ENCODE measurements at places on chromosomes 13 and 19.

- DNase-seq: no peak
These were observed 9.8 kb upstream of the CPB2 start for GRCh38 chr13:46114613-46115012.

- DNase-seq: no peak
These were observed 3.2 kb upstream of the IFNL4 start for GRCh38 chr19:39251846-39252245.

DNA sequence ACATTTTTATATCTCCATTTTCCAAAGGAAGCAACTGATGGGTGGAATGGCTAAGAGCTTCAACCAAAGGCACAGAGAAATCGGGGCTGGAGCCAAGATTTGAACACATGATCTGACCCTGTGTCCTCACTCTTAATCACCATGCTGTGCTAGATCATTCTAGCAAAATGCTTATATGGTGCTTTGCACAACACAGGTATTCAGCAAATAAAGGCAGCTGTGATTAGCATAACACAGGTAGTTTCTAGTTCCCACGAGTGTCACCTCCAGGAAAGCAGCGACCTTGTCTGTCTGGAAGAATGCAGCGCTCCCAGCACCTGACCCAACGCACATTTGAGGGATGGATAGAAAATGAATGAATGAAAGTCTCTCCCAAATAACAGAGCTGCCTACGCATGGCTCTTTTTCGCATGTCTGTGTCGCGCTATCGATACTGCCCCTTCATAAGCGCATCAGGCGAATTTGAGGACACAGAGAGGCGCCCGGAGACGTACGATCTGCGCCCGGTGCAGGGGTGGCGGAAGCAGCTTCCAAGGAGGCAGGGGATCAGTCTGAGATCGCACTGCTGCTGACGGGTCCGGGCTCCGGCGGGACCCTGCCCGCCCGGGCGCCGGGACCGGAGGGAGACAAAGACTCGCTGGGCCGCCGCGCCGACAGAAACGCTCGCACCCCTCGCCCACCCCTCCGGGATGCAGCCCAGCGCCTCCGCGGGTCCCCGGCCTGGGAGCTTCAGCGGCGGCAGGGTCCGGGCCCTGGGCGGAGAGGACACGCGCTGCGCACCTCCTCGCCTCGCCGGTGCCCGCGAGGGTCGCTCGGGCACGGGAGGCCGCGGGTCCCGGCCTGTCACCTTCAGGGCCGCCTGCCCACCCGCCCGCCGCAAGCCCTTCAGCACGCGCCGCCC is 609 bp downstream of the EPS15L1 start:
- DNase-seq: no peak

DNA sequence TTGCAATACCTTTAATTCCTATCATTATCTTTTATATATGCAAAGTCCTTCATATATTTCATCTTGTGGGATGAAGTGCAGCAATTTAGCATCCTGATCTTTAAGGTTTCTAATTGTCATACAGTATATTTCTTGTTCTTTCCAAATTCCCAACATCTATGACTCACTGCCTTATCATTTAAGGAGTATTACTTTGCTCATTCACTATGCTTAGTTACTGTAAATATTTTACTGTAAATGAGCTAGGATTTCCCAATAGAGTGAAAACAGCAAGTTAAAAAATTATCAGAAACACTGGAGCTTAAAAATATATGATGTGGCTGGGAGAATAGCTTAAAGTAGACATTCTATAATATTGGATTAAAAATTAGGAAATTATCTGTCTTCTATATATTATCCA is 69.9 kb downstream of the SLITRK6 start:
- DNase-seq: peak; percentile 17

DNA sequence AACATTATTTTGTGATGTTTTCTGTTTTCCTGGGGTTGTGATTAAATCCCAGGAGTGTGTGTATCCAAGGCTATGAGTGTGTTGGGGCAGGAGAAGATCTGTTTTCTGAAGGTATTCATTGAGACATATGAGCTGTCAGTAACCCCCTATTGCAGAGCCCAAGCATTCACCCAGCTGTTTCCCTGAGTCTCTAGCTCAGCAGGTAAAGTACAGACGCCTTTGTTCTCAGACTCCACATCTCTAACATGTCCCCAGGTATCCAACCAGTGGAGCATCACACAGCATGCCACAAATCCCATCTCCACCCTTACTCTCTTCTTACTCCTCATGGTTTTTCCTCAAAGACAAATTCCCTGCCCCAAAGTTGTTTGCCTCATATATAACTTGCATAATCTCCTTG is 213.6 kb downstream of the PCDH20 start:
- no peak for DNase-seq

DNA sequence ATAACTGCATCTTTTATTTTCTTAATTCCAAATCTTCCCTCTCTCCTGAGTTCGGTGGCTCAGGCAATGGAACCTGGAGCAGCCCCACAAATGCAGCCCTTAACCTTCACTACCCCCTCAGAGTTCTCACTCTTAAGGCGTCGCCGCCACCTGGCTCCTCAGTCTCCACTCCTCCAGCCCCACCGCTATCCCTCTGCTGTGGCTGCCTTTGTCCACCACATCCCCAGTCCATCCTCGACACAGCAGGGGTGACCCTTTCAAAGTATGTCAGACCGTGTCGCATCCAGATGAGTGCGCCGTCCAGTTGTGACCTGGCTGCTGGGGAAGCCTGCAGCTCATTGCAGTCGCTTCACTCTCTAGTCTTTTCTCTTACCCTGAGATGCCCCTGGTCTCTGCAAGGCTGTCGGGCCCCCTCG is 1.0 kb downstream of the SPPL2B start:
- DNase-seq: no peak

GRCh38 chr13:38577048-38577447 is 109.8 kb upstream of the FREM2 start:
- DNase-seq: peak; percentile 7

DNA sequence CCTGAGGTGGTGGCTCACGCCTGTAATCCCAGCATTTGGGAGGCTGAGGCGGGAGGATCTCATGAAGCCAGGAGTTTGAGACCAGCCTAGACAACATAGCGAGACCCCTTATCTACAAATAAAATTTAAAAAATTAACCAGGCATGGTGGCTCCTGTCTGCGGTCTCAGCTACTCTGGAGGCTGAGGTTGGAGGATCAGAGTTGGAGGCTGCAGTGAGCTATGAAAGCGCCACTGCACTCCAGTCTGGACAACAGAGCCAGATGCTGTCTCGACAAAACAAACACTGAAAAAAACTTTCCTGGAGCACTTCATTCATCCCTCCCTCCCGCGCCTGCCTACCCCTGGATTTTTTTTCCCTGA is 665 bp upstream of the ATG4D start:
- DNase-seq: no peak

GRCh38 chr13:74931698-74932433 is 550.1 kb downstream of the TBC1D4 start:
- DNase-seq: peak; percentile 10

DNA sequence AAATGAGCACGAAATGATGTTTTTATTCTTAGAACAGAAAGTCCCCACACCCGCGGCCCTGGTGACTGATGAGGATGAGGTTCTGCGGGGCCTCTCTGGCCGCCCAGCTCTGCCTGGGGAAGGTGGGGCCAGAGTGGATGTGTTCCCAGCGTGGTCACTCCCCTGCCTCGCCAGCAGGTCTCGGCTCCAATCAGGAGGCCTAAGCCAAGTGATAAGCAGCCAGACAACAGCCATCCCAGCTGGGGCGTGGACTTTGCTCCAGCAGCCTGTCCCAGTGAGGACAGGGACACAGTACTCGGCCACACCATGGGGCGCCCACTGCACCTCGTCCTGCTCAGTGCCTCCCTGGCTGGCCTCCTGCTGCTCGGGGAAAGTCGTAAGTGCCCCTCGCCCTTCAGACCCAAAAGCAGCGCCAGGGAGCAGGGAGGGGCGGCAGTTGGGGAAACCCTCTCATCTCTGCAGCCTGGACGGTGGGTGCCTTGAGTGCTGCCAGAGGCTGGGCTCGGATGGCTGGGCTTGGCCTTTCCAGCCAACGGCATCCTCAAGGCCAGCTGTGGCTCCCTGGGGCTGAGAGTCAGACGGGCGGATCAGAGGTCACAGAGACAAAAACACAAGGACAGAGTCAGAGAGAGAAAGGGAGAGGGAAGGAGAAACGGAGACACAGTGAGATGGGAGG is at the start of gene F10:
F10 (plus strand) TSS at position 250 of the 676 bp plus-strand sequence; CDS start at position 307, 57 bp downstream.
- DNase-seq: peak; percentile 48

GRCh38 chr19:46076951-46077814 is 36.4 kb upstream of the IGFL4 start:
- DNase-seq: peak; percentile 84

GRCh38 chr13:62085337-62086229 is 669.9 kb upstream of the PCDH20 start:
- DNase-seq: no peak

- DNase-seq: no peak
These were observed 10.7 kb downstream of the SHISA7 start for GRCh38 chr19:55432241-55432959.

- no peak for DNase-seq
These were observed 2.7 kb downstream of the PRKACA start for GRCh38 chr19:14114854-14115253.

GRCh38 chr13:52353193-52353592 is 52.8 kb downstream of the THSD1 start:
- peak; percentile 44 for DNase-seq

- no peak for DNase-seq
These were observed 9.1 kb downstream of the FEM1A start for GRCh38 chr19:4800591-4801081.

DNA sequence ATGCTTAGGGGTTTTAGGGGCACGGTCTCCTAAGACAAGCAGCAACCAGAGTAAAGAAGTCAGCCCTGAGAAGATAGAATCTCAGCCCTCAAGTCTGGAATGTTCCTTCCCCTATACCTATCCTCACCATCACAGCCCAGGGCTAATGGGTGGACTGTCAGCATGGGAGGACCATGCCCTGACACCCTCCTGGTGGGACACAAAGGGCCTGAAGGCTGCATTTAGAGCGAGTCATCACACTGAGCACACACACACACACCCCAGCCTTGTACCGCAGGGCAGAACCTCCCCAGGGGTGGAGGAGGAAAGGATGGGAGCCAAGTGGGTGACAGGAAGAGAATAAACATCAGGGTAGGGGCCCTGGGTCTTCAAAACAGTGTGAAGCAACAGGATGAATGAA is 174.8 kb upstream of the SERP2 start:
- peak; percentile 40 for DNase-seq

DNA sequence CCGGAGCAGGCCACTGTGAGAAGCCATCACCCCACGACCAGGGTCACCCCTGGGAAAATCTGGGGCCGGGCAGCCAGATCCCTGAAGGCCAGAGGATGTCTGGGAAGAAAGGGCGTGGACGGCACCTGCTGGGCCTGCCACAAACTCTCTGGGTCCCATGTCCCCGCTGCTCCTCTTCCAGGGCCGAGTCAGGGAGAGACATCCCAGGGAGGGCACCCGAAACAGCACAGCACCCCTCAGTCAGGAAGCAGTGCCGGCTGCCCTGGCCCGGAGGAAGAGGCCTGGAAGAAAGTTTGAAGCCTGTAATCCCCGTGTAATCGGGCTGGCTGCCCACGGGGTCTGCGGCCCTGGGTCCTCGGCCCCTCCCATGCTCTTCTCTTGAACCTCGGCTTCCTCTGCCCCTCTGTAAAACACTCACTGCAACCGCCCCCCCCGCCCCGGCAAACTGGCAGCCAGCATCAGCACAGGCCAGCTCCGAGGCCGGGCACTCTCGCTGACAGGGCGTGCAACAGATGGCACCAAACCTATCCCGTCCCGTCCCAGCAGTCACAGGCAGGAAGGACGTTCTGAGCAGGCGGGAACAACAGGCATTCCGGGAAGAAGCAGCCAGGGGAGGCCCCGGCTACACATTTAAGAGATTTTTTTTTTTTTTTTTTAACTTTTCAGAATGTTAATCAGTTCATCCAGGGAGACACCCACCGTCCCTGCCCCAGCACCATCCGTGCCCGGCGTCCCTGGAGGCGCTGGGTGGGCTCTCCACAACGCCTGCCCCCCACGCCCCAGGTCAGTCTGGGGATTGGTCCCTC is 1.5 kb downstream of the SBNO2 start:
- DNase-seq: peak; percentile 68

- DNase-seq: peak; percentile 41
These were observed 17.9 kb upstream of the RFC3 start for GRCh38 chr13:33799950-33800592.

Measured in fibroblast of skin of scalp (primary cell).